GDM1 (cell line): ENCODE measurements at places on chromosomes 5 and 9.

DNA sequence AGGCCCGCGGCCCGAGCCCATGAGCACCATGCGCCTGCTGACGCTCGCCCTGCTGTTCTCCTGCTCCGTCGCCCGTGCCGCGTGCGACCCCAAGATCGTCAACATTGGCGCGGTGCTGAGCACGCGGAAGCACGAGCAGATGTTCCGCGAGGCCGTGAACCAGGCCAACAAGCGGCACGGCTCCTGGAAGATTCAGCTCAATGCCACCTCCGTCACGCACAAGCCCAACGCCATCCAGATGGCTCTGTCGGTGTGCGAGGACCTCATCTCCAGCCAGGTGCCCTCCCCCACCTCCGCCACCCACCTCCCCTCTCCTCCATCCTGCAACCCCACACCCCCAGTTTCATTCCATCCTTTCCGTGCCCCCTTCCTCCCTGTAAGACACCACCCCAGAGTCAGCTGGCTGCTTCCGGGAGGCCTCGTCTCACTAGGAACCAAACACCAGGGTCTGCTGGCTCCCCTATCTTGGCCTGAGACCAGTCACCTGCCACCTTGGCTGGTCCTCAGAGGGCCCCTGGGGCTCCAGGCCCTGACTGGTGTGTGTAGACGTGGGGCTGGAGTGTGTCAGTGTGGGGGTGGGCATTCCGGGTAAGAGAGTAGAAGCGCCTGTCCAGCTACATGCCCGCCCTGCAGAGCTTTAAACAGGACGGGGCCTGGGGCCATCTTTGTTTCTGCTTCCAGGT lies 655 bp downstream of the GRIN1 start:
- no peak for DNase-seq

GRCh38 chr5:65800775-65801174 lies 78.8 kb downstream of the NLN start:
- DNase-seq: no peak

GRCh38 chr5:446883-447263 lies 3.9 kb downstream of the EXOC3 start:
- DNase-seq: no peak

DNA sequence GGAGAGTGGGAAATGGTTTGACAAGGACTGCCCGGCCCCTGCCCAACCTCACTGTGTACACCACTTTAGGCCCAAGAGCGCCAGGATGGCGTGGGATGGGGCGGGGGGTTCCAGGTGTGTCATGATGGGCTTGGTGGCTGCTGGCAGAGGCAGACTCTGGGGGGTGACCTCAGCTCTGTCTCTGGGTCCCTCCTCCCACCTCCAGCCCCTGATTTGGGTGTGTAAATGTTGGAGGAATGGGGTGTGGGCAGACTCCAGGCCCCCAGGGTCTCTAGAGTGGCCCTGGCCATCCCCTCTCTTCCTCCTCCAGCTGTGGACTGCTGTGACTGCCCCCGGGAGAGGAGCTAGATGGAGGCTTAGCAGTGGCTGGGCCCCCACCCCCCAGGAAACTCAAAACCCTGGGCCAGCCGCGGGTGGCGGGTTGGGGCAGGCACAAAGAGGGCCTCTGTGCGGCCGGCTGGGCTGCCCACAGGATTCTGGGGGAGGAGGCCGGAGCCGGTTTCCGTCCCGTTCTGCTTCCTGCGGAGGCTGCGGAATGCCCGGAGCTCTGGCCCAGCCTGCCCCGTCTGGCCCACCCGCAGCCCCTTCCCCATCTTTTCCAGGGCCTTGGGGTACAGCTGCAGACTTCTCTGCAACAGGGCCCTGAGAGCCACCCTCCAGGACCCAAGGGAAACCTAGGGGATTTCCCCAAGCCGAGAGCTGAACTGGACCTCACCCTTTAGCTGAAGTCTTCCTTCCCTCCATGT lies 23.1 kb downstream of the CXXC5 start:
- peak; percentile 35 for DNase-seq

DNA sequence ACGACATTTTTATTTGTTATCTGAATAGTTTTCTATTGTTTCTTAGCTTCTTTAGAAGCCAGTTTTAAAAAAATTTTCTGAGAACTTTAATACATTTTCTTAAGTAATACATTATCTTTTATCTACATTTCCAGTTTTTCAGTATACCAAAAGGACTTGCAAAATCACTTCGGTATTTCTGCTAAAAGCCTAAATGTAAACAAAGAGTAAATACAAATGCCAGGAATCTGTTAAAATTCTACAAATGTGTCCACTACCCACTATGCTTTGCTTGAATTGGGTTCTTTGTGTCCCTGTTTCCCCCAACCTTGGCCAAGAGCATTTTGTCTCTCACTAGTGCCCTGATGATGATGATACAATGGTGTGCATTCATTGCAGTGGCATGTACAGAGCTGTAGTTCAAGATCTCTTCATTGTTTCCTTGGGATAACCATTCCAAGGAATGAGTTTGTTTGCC lies 611.2 kb downstream of the NR2F1-AS1 start:
- DNase-seq: no peak

GRCh38 chr5:111930905-111931461 lies 174.0 kb upstream of the NREP start:
- DNase-seq: no peak

DNA sequence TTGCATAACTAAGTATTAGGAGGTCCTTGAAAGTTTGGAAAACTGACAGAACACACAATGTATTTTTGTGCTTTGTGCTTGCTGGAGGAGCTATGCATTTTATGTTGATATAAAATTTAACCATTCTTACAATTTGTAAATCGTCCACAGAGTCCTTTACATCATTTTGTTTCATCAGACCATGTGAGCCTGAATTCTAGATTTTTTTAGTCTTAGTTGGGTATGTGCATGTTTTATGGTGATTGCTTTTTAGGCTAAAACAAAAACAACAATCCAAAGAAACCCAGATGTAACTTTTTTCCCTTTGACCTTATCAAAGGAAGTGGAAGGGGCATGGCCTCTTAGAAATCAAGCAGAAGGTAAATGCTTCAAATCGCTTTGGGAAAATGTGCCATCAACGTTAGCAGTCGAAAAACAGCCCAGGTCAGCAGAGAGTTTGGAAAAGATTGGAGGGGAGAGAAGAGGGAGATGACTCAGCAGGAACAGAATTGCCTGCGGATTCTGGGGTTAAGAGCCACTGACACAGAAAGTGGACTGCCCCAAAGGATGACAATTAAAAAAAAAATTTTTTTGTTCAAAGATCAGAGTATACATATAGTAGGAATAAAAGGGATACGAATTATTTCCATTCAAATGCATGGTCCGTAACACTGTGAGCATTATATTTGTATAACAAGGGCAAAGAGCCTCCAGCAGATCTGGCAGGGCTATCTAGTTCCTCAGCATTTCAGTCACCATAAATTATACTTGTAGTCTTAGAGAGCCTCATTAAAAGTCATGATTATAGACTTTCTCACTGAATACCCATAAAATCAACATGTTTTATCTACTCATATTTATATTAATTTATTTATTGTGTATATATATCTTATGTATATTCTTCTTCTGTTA lies 253.5 kb upstream of the HAPLN1 start:
- no peak for DNase-seq

DNA sequence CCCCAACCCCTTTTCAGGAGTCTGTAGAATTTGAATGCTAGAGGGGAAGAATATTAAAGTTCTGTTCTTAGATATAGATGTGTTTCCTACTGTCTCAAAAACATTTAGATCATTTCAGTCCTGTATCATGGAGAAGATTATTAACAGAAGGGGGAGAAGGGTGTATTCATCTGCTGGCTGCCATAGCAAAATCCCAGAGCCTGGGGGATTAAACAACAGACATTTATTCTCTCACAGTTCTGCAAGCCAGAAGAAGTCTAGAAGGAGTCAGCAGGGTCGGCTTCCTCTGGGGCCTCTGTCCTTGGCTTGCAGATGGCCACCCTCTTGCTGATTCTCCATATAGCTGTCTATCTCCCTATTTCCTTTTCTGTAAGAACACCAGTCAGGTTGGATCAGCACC lies 150.1 kb upstream of the OTULINL start:
- no peak for DNase-seq

DNA sequence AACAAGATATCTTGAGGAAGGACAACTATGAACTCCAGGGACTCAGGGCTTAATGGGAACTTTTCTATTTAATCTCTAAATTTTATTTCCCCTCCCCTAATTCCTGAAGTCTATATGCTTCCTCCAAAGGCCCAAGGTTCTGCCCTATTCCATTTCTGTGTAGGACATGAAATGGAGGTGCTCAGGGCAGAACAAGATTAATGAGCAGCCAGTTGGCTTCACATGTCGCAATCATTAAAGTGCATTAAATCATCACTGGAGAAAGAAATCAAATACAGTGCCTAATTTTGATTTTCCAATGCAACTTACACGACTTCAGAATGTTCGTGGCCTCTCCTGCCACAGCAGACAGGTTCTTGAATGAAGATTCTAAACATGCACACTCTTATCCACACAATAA lies 862.1 kb downstream of the PTPRD start:
- DNase-seq: no peak

DNA sequence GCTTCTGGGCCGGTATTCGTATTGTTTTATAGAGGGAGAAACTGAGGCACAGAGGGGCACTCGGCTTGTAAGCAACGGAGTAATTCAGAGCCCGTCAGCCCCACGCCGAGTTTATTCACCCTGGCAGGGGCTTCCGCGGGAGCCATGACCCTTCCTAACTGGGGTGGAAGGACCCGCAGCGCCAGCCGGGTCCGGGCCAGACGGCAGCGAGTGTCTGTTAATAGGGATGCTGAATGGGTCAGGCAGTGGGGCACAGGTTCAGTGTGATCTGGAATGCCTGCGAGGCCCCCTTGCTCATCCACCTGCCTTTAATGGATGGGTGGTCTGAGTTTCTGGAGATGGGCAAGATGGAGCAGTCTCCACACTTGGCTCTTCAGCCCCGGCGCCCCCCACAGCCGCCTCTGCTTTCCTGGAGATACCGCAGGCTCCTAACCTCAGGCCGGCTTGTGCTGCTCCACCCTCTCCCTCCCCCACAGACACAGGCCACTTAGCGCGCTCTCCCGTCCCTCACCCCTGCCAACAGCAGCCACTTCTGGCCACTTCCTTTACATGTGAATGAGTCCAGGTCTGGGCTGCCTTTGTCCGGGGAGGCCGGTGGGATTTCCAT lies 147.1 kb downstream of the ERCC6L2 start:
- DNase-seq: no peak

- no peak for DNase-seq
These were observed 157.9 kb downstream of the ALDH1A1 start for GRCh38 chr9:72794946-72795345.

DNA sequence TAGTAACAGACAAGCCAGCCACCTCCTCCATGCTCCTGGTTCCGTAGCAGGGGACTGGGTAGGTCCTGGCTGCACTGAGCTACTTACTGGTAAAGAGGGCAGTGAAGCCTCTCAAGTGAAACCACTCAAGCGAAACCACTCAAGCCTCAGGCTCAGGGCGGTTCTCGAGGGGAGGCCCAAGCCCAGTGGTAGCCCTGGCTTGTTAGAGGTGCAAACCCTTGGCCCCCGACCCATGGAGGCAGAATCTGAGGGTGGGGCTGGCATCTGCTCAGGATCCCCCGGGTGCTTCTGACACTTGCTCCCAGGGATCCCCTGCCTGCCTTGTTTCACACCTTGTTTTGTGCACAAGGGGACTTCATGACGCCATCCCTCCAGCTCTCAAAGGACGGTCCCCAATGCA lies 76.5 kb upstream of the OLFM1 start:
- DNase-seq: no peak

- no peak for DNase-seq
These were observed 782 bp downstream of the CAMK2A start for GRCh38 chr5:150288791-150289190.

- no peak for DNase-seq
These were observed 9.8 kb downstream of the CD74 start for GRCh38 chr5:150402901-150403342.

DNA sequence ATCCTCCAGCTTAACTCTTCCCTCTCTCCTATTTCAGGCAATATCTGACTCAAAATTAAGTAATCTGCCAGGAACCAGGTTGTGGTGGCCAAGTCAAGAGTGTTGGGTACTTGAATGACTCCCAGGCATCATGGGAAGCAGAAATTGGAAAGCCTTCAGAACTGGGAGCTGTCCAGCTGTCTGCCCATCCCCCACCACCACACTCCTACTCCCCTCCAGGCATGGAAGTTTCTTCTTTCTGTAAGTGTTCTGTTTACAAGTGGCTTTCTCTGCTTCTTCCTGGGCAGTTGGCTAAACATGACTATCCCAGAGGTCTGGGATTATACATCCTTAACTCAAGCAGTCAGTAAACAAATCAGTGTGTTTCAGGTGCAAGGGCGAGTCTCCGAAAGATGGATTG lies 14.6 kb upstream of the PBX3 start:
- no peak for DNase-seq
